Activated naive CD4-positive, alpha-beta T cell treated with anti-CD3 and anti-CD28 coated beads for 36 hours (primary cell): ENCODE measurements at places on chromosomes 16 and 17.
A peak's percentile ranks its signal among the peaks of the same experiment; 100 is the strongest.

DNA sequence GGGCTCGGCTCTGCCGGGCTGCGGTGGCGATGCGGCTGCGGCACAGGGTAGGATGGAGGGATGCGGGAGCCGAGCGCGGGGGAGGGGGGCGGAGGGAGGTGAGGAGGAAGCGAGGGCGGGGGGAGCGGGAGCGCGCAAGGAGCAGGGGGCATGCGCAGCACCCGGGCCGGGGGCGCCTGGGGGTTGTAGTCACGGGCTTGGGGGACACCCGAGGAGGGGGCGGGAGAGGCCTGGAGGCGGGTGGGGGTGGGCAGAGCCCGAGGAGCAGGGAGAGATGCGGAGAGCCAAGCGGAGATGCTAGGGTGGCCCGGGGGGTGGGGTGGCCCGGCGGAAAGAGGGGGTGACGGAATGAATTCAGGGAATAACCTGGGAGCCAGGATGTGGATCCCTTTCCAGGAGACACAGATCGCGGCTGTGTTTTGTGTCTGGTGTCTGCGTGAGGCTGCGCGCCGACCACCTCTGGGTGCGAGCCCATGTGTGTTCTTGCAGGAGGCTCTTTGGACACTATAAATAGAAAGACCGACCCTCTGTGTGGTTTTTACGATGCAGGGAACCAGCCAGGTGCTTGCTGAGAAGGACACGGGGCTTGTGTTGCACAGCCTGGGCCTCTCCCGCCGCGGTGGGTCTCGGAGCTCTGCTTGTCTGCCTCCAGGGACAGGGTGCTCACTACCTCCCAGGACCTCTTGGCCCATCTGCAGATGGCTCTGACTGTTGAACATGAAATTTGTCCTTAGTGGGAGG lies at the start of gene STX1B:
TSS of gene STX1B (minus strand) at position 54 of the 741 bp plus-strand sequence. CDS start 242 bp downstream, outside the sequence.
- peak within 1 kb of the TSS; percentile 64 for H3K4me3 ChIP-seq
- H3K27me3 ChIP-seq = peaks cover 5% of the 10 kb centered on the region
- no peak within 1 kb of the TSS for H3K27ac ChIP-seq
- DNase-seq = peak; percentile 66
- H3K36me3 ChIP-seq = no peaks in the 10 kb centered on the region
- peaks cover 12% of the 10 kb centered on the region for H3K4me1 ChIP-seq

- no peak overlapping the region for H3K4me3 ChIP-seq
- no peak for DNase-seq
- H3K27ac ChIP-seq = no peak overlapping the region
Observed at GRCh38 chr16:72560617-72561016, 388.7 kb upstream of the PMFBP1 start.

DNA sequence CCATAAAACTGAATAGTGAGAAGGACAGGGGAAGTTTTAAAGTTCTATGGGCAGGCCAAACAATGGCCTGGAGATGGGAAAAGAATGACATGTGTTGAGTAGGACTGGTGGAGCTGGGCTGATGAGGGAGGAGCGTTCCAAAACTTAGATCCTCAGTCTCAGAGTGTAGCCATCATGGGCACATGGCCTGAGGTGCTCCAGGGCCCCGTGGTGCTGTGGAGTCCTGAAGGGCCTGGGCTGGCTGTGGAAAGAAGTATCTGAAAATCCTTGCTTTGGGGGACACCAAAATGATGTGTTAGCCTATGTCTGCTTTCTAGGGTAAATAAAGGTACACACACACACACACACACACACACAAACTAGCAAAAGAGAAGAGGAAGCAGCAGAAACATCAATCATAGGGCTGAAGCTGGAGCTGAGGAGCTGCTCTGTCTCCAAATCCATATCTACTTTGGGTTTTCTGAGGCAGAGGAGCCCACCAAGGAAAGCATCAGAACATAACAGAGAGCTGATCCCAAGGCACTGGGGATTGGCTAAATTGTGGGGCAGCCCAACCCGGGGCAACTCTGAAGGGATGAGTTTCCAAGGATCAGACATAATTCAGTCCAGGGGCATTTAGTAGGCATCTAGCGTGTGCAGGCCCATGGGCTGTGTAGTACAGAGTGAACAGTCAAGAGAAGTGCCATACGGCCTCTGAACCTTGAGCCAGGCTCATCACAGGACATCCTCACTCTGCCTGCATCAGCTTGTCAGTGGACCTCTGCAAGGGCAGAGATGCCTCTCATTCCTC lies 85.2 kb downstream of the C16orf78 start:
- peaks cover 32% of the 10 kb centered on the region for H3K4me1 ChIP-seq
- DNase-seq = no peak
- no peaks in the 10 kb centered on the region for H3K36me3 ChIP-seq
- H3K27ac ChIP-seq = no peak overlapping the region
- H3K4me3 ChIP-seq = no peak overlapping the region
- no peaks in the 10 kb centered on the region for H3K27me3 ChIP-seq

DNA sequence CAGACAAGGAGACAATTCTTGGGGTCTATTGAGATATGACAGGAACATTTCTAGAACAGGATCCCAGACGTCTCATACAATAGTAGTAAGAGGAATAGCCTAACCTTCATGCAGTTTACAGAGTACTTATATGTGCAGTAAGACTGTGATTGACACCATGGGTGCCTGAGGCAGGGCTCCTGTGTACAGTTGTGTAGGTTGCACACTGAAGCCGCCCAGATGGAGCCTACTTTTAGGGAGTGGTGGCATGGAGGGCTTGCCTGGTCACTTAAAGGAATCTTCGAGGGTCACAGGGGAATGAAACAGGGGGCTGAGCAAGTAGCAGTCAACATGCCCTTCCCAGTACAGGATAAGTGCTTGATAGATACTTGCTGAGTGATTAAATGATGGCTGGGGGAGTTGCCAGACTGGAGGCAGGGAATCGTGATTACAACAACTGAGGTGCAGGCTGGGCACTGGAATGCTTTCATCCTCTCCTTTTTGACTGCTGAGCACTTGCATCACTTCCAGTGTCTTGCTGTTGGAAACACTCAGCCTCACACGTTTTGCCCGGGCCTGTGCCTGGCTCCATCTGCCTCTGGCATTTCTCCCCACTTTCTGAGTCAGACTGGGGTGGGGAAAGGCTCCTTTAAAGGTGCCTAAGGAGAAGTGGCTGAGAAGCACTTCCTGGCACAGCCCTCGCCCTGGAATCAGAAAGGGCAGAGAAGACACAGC lies 71.0 kb downstream of the COPRS start:
- no peaks in the 10 kb centered on the region for H3K36me3 ChIP-seq
- no peak for DNase-seq
- H3K27me3 ChIP-seq = peaks cover 7% of the 10 kb centered on the region
- H3K4me1 ChIP-seq = peaks cover 4% of the 10 kb centered on the region

- no peaks in the 10 kb centered on the region for H3K36me3 ChIP-seq
- DNase-seq = no peak
- no peaks in the 10 kb centered on the region for H3K4me1 ChIP-seq
- no peaks in the 10 kb centered on the region for H3K27me3 ChIP-seq
- H3K27ac ChIP-seq = no peak overlapping the region
- H3K4me3 ChIP-seq = no peak overlapping the region
Observed at GRCh38 chr16:51390877-51391276, 239.8 kb upstream of the SALL1 start.

DNA sequence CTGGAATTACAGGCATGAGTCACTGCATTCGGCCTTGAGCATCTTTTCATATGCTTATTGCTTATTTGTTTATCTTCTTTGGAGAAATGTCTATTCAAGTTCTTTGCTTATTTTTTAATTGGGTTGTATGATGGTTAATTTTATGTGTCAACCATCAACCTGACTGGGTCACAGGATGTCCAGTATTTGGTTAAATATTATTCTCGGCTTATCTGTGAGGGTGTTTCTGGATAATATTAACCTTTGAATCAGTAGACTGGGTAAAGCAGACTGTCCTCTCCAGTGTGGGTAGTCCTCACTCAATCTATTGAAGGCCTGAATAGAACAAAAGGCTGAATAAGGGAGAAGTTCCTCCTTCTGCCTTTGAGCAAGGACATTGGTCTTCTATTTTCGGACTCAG lies 142.0 kb downstream of the SSH2 start:
- H3K27me3 ChIP-seq = no peaks in the 10 kb centered on the region
- H3K4me3 ChIP-seq = no peak overlapping the region
- H3K36me3 ChIP-seq = peaks cover 2% of the 10 kb centered on the region
- H3K27ac ChIP-seq = no peak overlapping the region
- peaks cover 4% of the 10 kb centered on the region for H3K4me1 ChIP-seq
- DNase-seq = no peak

GRCh38 chr17:55261311-55261710 lies 3.4 kb upstream of the HLF start:
- peaks cover 67% of the 10 kb centered on the region for H3K27me3 ChIP-seq
- H3K27ac ChIP-seq = no peak overlapping the region
